Motor neuron (in vitro differentiated cells): ENCODE measurements at places on chromosomes 5 and 9. TPM values are rescaled to one million over a fixed set of nuclear protein-coding genes. Genes with fewer than 3 reads are reported as not detected.
A peak's percentile ranks its signal among the peaks of the same experiment; 100 is the strongest.

GRCh38 chr5:72096602-72097188 is 10.6 kb upstream of the MAP1B start:
- no peak for ATAC-seq

DNA sequence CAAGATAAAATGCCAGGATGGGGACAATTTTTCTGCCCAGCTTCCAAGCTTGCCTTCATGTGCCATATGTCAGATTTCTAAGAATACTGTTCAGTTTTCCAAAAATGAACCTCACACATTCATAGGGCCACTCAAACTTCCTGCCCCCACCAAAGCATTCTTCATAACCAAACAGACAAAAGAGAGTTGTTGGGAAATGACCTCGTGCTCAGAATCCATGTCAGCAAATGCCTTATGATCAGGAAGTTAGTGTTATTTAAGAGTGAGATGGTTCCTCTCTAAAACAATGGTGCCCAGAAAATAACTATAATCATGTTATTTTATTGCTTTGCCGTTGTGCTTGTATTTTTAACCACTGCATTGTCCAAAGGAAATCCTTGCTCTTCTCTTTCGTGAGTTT is 208.2 kb downstream of the ZNF608 start:
- no peak for ATAC-seq

The FGD3 gene
- 7.2 and 7.4 TPM in 2 replicates for total RNA-seq

GRCh38 chr5:133790898-133791297 is 177.5 kb downstream of the C5orf15 start:
- ATAC-seq, result no peak

- peak; percentile 6 for ATAC-seq
Observed at GRCh38 chr5:61737301-61737963, 405.4 kb downstream of the ZSWIM6 start.

The C6 gene
- total RNA-seq, result not detected in 2 replicates

DNA sequence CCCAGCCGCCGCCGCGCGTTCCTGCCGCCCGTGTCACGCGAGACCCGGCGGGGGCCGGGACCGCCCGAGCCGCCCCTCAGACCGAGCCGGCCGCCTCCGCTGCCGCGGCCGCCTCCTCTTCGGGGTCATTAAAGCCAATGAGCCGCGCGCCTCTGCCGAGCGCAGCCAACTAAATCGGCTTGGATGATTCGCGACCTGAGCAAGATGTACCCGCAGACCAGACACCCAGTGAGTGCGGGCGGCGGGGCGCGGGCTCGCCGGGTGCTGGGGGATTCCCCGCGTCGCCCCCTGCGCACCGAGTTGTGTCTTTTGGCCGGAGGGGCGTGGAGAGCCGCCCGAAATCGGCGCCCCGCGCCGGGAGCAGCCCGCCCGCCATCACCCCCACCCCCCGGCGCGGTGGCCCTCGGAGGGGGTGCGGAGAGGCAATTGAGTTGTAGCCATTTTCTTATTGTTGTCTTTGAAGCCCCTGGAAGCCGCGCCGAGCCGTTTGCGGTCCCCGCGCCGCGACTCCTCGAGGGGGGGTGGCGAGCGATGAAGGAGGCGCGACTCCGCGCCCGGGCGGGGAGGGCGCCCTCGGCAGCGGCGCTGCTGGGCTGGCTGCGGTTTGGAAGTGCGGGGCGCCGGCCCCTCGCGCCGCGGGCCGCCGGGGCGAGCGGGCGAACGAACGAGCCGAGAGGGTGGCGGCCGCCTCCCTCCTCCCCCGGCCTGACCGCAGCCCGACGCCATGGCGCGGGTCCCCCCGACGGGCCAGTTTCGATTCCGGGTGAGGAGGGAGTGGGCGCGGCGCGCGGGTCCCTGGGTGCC is 1.0 kb downstream of the TLE4 start:
- ATAC-seq, result peak; percentile 0

DNA sequence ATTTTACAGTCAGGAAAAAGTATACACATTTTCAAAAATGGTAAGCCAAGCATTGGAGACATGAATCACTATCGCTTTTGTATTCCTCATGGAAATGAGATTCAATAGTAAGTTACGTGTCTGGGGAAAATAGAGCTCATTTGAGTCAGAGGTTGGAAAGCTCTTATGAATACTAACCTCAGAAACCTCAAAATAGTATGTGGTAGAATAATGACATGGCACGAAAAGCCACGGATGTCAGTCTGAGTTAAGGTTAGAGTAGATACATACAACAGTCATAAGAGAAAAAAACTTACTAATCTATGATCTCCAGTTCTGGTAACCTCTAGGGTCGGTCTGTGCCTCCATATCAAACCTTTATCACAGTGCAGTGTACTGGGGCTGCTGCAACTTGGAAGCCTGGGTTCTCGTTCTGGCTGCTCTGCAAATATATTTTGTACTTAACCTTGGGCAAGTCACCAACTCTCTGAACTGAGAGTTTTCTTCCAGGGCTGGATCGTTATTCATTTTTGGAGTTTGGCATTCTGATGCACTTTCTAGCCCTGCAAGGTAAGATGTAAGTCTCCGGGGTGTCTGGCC is 31.8 kb downstream of the MAP1B start:
- no peak for ATAC-seq

GRCh38 chr5:170225326-170226128 is 7.3 kb upstream of the C5orf58 start:
- ATAC-seq, result peak; percentile 66

- no peak for ATAC-seq
Observed at GRCh38 chr9:35827486-35827885, 1.0 kb downstream of the FAM221B start.

DNA sequence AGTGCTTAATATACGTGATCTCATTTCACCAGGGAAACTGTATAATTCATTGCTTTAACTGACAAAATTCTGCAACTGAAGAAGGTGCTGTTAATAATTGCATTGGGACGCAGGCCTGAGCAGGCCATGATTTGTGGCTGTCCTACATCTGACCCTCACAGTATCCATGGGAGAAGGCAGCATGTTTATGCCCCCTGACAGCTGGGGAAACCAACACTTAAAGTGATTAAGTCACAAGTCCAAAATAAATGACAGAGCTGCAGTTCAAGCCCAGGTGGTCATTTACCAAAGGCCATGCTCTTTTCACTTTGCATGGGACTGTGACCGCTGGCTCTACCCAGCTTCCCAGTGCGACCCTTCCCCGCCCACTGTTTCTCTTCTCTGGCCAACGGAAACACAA is 30.5 kb upstream of the KCNMB1 start:
- peak; percentile 90 for ATAC-seq

DNA sequence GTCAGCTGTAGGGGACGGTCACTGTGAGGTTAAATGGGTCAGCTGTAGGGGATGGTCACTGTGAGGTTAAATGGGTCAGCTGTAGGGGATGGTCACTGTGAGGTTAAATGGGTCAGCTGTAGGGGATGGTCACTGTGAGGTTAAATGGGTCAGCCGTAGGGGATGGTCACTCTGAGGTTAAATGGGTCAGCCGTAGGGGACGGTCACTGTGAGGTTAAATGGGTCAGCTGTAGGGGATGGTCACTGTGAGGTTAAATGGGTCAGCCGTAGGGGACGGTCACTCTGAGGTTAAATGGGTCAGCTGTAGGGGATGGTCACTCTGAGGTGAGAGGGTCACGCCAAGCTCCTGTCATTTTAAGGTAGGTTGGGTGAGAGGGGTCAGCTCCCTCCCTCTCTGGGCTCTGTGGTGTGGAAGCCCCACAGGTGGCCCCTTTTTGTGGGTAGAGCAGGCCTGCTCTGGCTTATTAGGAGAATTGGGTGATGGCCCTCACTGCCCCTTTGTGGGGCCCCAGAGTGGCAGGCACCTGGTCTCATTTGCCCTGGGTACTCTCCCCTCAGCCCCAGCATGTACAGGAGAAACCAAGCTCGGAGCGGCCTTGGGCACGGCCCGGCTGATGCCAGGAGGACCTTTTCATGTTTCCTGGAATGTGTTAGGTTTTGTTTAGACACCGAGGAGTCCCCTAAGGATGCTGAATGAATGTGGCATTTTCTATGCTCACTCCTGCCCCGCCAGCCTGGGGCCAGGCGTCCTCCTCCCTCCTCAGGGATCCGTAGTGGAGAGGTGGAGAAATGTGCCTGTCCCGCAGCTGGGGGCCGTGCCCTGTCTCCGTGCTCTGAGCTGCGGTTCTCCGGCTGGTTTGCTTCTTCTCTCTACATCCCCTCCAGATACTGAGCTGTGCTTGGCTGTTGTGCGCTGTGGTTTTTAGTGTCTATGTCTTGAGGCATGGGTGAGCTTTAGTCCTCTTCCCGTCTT is 31.4 kb downstream of the AHRR start:
- ATAC-seq, result peak; percentile 68

- no peak for ATAC-seq
Observed at GRCh38 chr5:41921874-41922273, 3.2 kb upstream of the FBXO4 start.

- no peak for ATAC-seq
Observed at GRCh38 chr9:84993105-84993504, 323.6 kb downstream of the NTRK2 start.

The TRIM36 gene
- 0.45 and 1.1 TPM in 2 replicates for total RNA-seq

- no peak for ATAC-seq
Observed at GRCh38 chr5:983568-983967, 25.0 kb upstream of the NKD2 start.

DNA sequence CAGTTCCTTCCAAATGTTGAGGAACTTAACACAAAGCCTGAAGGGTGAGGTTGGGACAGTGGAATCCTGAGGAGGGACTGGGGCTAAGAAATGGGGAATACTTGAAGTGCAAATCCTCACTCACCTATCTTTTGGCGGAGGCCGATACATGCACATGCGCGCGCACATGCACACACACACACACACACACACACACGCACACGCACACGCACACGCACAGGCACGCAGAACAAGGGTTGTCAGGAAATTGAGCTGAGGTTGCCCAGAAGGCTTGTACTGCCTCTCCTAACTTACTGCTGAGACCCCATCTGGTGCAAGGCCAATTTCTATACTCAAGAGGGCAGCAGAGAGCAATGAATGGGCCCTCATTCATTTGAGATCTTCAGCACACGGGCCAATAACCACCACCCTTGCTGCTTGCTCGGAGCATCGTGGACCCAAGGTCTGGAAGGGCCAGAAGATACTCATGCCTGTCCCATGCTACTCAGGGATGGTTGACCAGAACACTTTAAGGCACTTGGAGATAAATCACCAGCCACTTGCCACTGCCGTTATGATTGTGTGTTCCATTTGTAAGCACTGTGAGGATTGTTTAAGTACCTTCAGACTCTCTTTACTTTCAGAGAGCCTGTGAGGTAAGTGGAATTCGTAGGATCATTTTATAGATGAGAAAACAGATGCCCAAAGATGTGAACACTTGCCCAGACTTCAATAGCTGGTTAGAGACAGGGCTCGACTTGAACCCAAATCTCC is 21.5 kb downstream of the BTF3 start:
- peak; percentile 99 for ATAC-seq

The PCDHGC3 gene
- total RNA-seq, result 21.1 and 23.1 TPM in 2 replicates

DNA sequence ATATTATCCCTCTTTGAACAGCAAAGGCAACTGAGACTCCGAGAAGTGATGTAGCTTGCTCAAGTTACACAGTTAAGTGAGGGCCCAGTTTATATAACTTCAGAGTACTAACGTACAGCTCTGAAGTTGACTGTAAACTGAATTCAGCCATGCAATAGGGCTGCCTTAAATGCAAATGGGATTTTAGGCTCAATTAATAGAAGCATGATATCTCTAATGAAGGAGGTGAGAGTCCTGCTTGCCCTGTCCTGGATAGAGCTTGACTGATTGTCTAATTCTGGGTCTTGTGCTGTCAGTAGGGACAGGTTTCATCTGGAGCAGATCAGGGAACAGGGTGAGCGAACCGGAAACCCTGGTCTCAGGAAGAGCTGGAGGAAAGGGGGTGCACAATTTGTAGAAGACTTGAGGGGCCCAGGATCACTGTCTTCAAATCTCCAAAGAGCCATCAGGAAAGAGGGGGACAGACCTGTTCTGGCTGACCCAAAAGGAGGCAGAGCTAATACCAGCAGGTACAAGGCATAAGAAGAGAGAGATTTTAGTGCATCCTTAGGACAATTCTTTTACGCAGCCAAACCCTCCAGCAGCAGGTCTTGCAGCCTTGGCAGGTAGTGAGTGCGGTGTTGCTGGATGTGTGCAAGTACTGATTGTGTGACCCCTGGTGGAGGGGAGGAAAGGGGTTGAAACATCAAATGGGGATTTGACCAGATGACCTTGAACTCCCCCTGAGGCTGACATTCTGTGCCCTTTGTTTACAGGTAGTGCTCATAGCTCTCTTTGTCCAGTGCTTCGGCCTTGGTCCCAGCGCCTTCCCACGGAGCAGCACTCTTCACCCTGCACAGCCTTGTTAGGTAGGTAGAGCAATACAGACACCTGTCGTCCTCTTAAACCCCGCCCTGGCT is 13.0 kb downstream of the GSN start:
- no peak for ATAC-seq

DNA sequence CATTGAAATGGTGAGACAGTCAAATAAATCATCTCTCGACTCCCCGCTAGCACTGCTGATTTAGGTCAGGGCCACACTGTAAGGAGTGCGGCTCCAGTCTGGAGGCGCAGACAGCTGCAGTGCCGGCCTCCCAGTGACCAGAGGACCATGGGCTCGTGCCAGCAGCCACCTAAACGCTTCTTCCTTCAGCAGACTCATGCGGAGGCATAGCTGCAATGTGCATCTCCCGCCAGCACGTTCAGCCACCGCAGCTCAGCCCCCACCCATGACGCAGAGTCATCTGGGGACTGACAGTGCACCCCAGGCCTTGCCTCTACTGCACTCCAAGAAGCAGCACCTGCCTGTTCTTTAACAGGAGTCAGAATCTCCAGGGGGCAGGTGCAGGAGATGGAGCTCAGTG is 13.6 kb upstream of the MAPK9 start:
- no peak for ATAC-seq

GRCh38 chr5:137639645-137640044 is 96.2 kb downstream of the KLHL3 start:
- no peak for ATAC-seq

The DNAH5 gene
- 0.31 and 0.38 TPM in 2 replicates for total RNA-seq

The GABRA1 gene
- 0.20 TPM in 1 of 2 replicates, not detected in the other for total RNA-seq

GRCh38 chr5:145245354-145245753 is 589.8 kb downstream of the PRELID2 start:
- ATAC-seq, result no peak

- ATAC-seq, result no peak
Observed at GRCh38 chr9:37621273-37622121, 29.1 kb upstream of the TOMM5 start.

The LIFR gene
- total RNA-seq, result 631 and 645 TPM in 2 replicates
